ENCODE measurements at places on chromosomes 12 and 14. TPM values are rescaled to one million over a fixed set of nuclear protein-coding genes. Genes with fewer than 3 reads are reported as not detected.

SLC10A1 gene
- total RNA-seq = not detected

MYO1H gene
- total RNA-seq = not detected

TSPAN9 gene
- total RNA-seq = 53.0 TPM

ABCD2 gene
- not detected for total RNA-seq

CEBPE gene
- total RNA-seq = not detected

TTC8 gene
- total RNA-seq = 35.7 TPM

NPFF gene
- 0.19 TPM for total RNA-seq

OR9K2 gene
- not detected for total RNA-seq

NUAK1 gene
- 5.0 TPM for total RNA-seq

SOAT2 gene
- 0.30 TPM for total RNA-seq

AKAP5 gene
- 0.36 TPM for total RNA-seq

RTL1 gene
- 0.26 TPM for total RNA-seq

PARPBP gene
- 18.2 TPM for total RNA-seq

DIO2 gene
- 2.5 TPM for total RNA-seq

TEDC1 gene
- total RNA-seq = 48.9 TPM

PTHLH gene
- 14.2 TPM for total RNA-seq

PSME1 gene
- total RNA-seq = 182 TPM

NANOG gene
- not detected for total RNA-seq

STK38L gene
- total RNA-seq = 10.4 TPM

CDK4 gene
- total RNA-seq = 243 TPM

ASCL1 gene
- total RNA-seq = not detected

SIX1 gene
- 5.7 TPM for total RNA-seq
